ENCODE measurements at places on chromosomes 1 and 21. TPM values are rescaled to one million over a fixed set of nuclear protein-coding genes. Genes with fewer than 3 reads are reported as not detected.

PAQR6 gene
- not detected for total RNA-seq

INSRR gene
- not detected for total RNA-seq

PIGR gene
- not detected for total RNA-seq

OR2L8 gene
- not detected for total RNA-seq

PLA2G5 gene
- not detected for total RNA-seq

FAM131C gene
- 0.28 TPM for total RNA-seq

NMNAT2 gene
- total RNA-seq, result 0.56 TPM

- DNase-seq, result no peak
These were observed 24.1 kb downstream of the SUSD4 start for GRCh38 chr1:223339861-223340260.

DNA sequence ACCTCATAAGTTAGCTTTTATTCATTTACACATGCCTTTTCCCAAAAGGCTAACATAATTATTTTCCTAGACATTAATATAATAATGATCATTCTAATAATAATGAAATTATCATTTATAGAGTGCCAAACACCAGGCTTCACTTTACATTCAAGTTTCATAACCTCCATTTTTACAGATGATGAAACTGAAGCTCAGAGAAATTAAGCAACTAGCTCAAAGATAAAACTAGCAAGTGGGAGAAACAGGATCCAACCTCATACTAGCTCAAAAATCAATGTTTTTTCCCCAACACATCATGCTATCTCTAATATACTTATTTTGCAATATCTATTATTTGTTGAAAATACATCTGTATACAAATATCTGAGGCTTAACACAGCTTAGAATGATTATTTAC lies 14.0 kb downstream of the LPGAT1 start:
- no peak for DNase-seq

DNA sequence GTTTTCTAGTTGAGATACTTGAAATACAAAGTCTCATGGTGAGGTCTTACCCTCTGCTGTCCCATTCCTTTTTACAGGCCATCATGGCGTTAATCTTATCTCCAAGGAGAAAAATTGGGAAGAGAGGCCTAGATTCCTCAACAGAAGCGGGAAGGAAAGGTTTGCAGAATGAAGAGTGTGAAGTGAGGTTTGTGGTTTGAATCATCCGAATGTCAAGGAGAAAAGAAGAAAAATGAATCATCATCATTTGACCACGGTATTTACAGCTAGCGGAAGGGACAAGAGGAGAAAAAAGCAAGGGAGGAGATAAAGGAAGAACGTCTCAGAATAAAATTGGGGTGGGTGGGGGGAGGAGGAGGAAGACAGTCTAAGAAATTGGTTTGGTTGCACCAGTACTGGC lies 935 bp upstream of the COG2 start:
- DNase-seq, result peak; percentile 9

- no peak for DNase-seq
These were observed 295.6 kb downstream of the S1PR1 start for GRCh38 chr1:101532377-101532776.

DNA sequence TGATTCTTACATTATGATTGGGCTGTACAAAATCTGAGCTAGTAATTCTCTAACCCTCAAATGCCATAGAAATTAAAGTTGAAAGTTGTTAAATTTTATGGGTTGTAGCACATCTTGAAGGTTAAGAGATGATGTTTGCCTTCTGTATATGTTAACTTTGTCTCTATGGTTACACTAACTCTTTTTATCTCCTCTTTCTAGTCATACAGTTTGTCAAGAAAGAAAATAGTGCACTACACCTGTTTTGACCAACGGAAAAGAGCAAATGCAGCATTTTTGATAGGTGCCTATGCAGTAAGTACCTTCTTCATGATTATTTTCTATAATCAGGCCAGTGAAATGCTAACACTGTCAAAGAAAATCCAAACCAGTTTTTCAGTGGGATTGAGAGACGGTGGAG lies 38.2 kb downstream of the CDC14A start:
- DNase-seq, result no peak

GRCh38 chr1:236282425-236282716 lies 613 bp upstream of the ERO1B start:
- no peak for DNase-seq

- DNase-seq, result no peak
These were observed 75.7 kb upstream of the KCNJ15 start for GRCh38 chr21:38181096-38181495.

DNA sequence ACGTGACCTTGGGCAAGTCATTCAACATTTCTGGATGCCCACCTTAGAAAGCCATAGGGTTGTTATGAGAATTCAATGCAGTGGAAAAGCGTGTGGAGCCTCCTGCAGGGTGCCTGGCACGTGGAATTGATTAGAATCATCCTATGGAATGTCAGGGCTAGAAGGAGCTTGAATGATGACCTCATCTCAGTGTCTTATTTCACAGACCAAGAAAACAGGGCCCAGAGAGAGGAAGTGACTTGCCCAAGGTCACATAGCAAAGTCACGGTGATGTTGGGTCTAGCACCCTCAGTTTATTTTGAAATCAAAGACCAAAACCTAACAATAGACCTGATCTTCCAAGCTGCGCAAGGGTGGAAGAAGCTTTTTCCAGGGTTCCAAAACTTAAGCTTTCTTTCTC lies 6.0 kb downstream of the TRABD2B start:
- no peak for DNase-seq

DNA sequence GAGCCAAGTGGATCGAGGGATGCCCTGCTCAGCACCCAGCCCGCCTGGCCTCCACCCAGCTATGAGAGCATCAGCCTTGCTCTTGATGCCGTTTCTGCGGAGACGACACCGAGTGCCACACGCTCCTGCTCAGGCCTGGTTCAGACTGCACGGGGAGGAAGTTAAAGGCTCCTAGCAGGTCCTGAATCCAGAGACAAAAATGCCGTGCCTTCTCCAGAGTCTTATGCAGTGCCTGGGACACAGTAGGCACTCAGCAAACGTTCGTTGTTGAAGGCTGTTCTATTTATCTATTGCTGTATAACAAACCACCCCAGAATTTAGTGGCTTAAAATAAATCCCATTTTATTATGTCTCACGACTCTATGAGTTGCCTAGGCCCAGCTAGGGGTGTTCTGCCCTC lies 6.8 kb upstream of the BSND start:
- DNase-seq, result no peak
